Activated T-helper 1 cell treated with anti-CD3 and anti-CD28 coated beads, Interleukin-2, amount 50 U/mL, for 16 hours (primary cell): ENCODE measurements at places on chromosomes 4 and X.

GRCh38 chr4:87918314-87919058 lies 57.0 kb upstream of the SPP1 start:
- DNase-seq, result no peak

GRCh38 chr4:4868040-4868757 lies 8.7 kb downstream of the MSX1 start:
- DNase-seq, result no peak

DNA sequence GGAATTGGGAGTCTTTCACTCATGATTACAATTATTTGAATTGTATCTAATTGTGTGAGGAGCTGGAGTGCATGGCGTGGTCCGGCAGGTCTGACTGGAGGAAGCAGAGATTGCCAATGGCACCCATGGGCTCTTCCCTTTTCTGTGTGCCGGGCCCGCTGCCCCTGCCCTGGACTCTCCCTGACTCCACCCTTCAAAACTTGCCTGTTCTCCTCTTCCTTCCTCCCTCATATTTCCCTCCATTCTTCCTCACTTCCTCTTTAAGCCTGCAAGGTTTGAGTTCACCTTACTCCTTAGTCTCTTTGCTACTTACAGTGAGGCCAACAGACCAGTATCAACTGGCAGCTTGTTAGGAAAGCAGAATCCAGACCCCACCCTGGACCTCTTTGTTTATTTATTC lies 6.5 kb upstream of the STBD1 start:
- no peak for DNase-seq

- no peak for DNase-seq
Measured at GRCh38 chrX:155889328-155889727, 8.2 kb downstream of the VAMP7 start.

GRCh38 chr4:11165052-11165451 lies 263.6 kb downstream of the HS3ST1 start:
- DNase-seq, result no peak

DNA sequence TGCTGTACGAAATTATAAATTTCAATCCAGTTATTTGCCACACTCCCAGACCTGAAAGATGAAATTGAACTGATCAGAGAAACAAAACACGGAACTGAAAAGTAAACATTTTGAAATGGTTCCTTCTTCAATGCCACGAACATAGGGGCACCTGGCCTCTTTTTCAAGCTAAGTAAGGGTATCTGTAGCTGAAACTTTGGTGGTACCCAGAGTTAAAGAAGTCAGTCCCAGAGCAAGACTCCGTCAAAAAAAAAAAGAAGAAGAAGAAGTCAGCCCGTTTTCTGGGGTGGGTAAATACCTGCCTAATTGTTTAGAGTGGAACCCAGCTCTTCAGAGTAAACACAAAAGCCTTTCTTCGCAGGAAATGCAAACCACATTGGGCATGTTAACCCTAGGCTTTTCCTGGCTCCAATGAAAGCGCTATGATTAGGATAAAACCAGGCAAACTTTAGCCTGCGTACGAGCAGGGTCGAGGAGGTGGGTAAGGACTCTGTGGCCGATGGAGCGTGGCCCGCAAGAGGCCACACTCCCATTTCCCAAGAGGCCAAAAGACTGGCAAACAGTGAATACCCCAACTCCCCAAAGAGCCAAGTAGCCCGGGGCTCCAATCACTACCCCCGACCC lies 1.3 kb downstream of the ANTXR2 start:
- DNase-seq, result no peak

- DNase-seq, result no peak
Measured at GRCh38 chr4:183924362-183925044, 19.4 kb downstream of the STOX2 start.
